ENCODE measurements at places on chromosomes 16 and 17.

DNA sequence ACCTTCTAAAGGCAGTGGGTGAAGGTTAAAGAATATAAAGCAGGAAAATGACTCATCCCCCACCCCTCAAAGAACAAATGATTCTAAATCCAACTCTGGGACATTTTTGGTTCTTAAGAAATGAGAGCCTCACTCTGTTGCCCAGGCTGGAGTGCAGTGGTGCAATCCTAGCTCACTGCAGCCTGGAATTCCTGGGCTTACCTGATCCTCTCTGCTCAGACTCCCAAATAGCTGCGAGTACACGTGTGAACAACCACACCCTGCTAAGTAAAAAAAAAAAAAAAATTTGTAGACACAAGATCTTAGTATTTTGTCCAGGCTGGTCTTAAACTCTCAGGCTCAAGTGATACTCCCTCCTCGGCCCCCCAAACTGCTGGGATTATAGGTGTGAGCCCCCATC, 298.8 kb upstream of the MAF start:
- no peak for DNase-seq

DNA sequence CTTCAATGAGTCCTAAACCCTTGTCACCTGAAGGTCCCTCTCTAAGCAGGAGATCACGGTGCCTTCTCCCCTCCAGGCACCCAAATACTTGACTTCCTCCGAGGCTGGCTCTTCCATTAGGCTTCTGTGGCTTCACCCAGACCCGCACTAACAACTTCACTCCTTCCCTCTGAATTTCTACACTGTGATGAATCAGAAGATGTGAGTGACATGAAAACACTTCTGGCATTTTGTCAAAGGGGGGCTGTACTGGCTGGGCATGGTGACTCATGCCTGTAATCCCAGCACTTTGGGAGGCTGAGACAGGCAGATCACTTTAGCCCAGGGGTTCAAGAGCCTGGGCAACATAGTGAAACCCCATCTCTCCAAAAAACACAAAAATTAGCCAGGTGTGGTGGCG, 72.6 kb upstream of the CNEP1R1 start:
- DNase-seq, result no peak

- no peak for DNase-seq
Measured at GRCh38 chr16:66129196-66129595, 237.3 kb upstream of the CDH5 start.

DNA sequence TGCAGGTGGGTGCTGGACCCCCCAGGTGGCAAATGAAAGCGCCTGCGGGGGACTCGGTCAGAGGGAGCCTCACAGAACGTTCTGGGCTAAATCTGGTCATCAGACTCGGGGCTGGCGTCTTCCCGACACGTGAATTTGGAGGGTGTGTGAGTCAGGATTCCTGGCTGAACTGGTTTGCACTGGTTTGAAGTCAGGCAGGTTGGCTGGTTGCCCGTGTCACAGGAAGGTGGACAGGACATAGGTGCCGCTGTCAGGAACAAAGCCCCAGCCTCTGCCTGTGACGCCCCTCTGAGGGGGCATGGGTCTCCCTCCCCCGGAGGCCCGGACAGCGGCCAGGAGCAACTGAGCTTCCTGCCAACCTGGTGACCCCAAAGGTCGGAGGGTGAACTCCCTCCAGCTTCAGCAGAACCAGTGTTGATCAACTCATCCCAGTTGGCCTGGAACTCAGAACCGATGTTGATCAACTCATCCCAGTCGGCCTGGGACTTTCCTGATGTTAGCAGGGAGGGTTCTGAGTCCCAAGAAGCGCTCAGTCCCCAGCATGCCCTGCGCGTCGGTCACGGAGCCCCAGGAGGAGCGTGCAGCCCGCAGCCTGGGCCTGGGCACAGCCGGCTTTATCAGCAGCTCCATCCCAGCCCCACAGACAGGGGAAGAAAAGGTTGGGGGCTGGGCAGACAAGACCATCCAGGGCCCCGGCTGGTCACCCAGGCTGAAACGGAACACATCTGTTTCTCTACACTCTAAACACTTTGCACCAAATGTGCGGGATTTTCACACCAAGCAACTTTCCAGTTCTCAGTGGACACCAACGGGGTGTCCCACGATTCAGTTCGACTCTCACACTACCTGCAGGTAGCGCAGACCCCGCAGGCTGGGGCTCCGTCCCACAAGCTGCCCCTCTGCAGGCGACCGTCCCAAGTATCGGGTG, 14.4 kb upstream of the METRNL start:
- DNase-seq, result peak; percentile 76

- DNase-seq, result no peak
Measured at GRCh38 chr16:66274335-66275110, 92.0 kb upstream of the CDH5 start.

GRCh38 chr16:85670840-85671239, 17.9 kb downstream of the GINS2 start:
- DNase-seq, result no peak

GRCh38 chr16:2082171-2082982, 34.6 kb downstream of the TSC2 start:
- DNase-seq, result peak; percentile 50

DNA sequence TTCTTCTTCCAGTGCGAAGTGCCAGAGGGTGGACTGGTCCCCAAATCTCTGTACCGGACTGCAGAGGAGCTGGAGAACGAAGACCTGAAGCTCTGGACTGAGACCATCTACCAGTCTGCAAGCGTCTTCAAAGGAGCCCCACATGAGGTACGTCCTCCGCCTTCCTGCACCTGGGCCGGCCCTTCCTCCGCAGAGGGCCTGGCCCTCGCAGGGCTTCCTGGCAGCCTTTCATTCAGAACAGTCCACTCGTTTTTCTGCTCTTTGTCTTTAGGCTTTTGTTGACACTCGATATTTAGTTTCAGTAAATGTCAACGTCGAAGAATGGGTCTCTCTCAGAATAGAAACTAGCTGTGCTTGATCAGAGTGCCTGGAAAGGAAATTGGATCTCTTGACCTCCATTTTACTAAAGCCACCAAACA, 68.6 kb downstream of the SEC14L1 start:
- no peak for DNase-seq

Data from transverse colon (tissue), 4 donors.